ENCODE measurements at places on chromosomes 5 and 9. TPM values are rescaled to one million over a fixed set of nuclear protein-coding genes. Genes with fewer than 3 reads are reported as not detected.

SPINK4 gene
- polyA plus RNA-seq = not detected

IL9 gene
- polyA plus RNA-seq = not detected

SPATA31C1 gene
- polyA plus RNA-seq = 0.19 TPM

GOLM1 gene
- 32.2 TPM for polyA plus RNA-seq

PKD2L2 gene
- polyA plus RNA-seq = not detected

DNA sequence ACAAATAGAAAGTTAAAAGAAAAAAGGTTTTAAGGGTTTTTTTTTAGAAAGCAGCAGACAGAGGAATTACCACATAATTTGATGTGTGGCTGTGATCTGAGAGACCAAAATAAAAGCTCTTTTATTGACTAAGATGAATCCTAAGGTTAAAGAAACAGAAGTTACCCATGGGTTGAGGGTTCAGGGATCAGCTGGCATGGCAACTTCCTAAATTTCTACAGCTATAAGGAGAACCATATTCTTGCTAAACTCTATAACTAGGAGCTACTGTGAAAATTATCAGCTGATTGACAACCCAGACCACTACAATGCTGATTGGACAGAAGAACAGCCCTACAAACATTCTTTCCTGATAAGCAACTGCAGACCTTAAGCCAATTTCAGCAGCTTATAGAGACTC lies 40.2 kb downstream of the TMEM215 start:
- no peak for DNase-seq

DNA sequence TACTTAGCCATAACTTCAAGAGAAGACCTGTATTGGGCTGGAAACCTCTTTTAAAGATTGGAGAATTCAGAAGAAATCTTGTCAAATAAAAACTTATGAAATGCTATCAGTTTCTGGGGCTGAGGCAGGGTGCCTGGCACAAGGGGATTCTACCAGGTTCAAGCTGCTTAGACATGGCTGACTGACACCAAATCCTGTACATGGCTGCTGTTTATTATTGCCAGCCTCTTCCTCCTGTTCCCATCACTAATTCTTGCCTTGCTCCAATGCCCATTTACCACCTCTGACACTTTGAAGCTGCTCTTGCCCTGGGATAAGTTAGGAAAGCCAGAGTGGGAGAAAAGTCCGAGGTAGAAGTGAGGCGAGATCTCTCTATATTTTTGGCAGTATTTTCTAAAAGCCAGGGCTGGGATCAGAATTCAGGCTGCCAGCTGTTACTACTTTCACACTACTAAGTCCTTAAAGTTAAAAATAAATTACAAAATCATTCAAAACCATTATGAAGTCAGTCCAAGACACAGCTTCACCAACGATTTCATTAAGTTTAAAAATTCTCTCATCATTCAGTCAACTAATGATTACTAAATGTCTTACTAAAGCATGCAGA lies 66.3 kb upstream of the TNFAIP8 start:
- DNase-seq = no peak

- DNase-seq = no peak
Measured at GRCh38 chr5:43469671-43470391, 13.8 kb downstream of the TMEM267 start.

DNA sequence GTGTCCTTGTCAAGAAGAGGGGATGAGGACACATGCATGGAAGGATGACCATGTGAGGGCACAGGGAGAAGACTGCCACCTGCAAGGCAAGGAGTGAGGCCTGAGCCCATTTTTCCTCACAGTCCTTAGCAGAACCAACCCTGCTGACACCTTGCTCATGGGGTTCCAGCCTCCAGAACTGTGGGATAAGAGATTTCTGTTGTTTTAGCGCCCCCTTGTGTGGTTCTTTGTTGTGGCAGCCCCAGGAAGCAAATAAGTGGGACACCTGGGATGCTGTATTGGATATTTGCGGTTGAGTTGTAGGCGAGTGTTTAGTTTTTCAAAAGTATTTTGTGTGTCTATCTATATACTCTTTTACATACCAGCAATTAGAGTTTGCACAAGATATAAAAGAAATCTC lies 206.4 kb downstream of the NXNL2 start:
- no peak for DNase-seq

DNA sequence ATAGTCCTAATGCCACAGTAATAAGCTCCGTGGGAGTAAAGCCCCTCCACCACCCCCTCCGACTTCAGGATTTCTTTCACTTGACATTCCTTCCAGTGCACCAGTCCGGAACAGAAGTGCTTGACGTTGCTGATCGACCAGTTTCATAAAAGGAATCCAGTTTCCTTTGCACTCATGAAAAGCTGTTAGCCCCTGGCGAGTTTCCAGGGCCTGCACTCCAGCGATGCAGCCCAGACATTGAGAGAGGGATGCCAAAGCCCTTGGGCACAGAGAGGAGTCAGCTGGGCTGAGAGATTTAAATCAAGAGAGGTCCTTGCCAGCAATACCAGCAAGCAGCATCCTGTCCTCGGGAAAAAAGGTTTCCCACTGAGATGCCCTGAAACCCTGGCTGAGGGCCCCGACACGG lies 170.1 kb downstream of the GABBR2 start:
- no peak for DNase-seq

GRCh38 chr9:113548221-113549041 lies 84.9 kb downstream of the RGS3 start:
- no peak for DNase-seq

- no peak for DNase-seq
Measured at GRCh38 chr9:36759141-36759540, 186.4 kb downstream of the MELK start.

GRCh38 chr9:100084734-100085133 lies 14.1 kb downstream of the ERP44 start:
- DNase-seq = no peak

- no peak for DNase-seq
Measured at GRCh38 chr5:179122411-179123108, 62.4 kb downstream of the ZNF354C start.

- DNase-seq = peak; percentile 33
Measured at GRCh38 chr5:132501961-132502931, 11.7 kb upstream of the IRF1 start.

DNA sequence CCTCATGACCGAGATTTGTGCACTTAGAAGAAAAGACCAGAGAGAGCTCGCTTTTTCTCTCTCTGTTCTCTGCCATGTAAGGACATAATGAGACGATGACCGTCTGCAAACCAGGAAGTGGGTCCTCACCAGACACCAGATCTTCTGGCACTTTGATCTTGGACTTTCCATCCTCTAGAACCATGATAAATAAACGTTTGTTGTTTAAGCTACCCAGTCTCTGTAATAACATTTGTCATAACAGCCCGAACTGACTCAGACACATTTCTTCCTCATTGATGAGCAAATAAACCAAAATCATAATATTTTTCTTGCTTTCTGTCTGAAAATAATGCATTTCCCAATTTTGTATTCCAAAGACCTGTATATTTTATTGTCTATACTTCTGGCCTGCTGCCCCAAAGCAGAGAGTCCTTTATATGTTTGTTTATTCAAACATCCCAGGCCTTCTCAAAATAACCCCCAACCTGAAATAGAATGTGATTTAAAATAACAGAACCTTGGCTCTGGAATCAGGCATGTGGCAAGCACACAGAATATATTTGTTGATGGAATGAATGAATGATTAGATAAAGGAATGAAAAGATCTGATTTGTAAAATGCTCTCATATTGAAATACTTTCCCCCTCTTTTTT lies 396.5 kb downstream of the ADGRV1 start:
- no peak for DNase-seq

DNA sequence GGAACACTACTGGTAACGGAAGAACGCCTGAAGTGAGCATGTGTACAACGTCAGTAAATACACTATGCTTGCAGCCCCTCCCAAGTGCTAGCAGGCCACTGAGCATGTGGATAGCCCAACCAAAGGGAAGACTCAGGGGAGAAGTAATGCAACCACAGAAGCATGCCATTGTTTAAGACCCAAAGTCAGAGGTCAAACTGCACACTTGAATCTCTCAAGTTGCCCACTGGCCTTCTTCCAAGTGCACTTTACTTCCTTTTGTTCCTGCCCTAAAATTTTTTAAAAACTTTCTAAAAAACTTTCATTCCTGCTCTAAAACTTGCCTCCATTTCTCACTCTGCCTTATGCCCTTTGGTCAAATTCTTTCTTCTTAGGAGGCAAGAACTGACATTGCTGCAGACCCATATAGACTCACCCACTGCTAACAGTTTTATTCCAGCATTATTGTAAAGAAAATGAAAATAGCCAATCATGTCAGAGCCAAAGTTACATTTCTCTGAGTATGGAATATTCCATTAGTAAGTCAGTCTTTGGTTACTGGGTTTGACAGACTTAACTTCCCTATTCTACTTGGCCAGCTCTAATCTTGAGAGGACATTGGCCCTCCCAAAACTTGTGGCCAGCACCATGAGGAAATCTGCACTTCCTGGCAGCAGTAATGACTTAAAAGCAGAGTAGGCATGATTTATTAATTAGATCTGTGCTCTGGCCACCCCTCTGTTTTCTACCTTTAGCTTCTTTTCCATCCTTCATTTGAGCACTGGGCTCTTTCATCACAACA lies 76.9 kb downstream of the TSSK1B start:
- no peak for DNase-seq

DNA sequence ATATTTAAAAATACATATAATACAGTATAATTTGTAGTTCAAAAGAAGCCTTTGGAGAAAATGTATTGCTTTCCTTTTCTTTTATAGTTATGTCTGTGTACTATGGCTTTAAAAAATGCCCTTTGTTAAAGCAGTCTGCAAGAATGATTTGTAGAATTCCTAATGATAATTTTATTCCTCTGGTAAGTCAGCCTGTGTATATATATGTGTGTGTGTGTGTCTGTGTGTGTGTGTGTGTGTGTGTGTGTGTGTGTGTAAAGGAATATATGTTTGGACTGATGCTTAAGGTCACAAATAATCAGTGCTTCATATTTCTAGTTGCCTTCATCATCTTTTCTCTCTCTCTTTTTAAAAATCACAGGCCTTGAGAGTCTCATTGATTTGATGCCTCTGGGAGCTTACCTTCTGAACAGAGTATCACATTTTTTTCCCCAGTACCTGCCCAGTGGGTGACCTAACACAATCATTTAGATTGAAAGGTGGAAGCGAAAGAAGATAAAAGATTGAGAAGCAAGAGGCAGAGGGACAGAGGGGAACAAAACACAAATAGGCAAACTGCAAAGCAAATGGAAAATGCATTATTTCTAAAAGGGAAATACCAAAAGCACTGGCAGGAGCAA lies 709.2 kb upstream of the DMAC1 start:
- no peak for DNase-seq

DNA sequence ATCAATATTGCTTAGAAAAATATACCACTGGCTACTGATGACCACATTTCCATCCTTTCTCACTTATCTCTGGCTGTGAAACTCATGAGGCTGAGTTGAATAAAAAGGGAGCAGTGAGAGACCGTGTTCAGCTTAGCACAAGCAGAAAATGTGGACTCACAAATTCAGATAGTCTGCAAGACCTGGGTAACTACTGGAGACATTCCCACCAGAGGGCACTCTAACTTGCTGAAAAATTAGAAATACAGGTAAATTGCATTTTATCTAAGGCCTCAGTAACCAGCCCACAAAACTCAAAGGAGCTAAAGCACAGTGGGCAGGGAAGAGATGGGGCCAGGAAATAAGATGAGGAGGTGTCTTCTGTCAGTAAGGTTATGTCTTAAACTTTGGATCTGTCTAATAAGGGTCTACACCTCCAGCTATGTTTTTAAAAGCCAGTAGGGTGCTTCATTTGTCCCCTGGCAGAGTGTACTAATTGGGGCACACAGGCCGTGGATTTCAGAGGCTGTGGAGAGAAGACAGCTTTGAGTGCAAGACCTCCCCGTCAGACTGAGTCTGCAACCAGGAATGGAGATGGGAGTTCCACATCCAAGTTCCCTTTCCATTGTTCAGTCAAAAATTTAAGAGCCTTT lies 8.7 kb upstream of the NDUFB6 start:
- no peak for DNase-seq

DNA sequence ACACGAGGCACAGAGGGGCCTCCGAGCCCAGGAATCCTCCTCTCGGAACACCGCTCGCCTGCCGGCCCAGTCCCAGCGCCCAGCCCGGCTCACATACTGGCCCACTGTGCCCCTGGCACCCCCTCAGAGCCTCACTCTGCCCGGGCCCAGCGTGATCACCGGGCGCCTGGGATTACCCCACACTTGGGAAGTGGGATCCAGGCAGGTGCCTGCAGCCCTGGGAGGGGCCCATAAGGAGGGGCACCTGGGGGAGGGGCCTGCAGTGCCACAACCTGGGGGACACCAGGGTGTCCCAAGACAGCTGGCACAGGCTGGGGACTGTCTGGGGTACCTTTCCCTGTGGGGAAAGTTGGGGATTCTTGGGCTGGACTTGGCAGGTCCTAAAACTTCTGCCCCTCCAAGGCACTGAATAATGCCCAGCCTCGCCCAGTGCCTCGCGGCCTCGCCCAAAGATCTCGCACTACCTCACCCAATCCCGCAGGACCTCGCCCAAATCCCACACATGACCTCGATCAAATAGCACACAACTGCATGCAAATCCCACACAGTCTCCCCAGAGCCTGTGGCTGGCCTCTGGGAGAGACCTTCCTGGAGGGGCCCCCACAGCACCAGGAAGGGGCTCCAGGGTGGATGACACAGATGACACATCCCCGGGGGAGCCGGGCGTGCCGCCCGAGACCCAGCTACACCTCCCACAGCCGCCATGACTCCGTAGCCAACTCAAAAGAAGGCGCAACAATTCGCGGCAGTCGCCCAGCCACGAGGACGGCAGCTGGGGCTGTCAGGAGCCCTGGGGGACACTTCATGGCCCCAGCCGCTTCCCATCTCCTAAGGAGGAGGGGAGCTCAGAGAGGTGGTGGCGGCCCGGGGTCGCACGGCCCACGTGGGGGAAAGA lies 13.7 kb downstream of the NOTCH1 start:
- no peak for DNase-seq

DNA sequence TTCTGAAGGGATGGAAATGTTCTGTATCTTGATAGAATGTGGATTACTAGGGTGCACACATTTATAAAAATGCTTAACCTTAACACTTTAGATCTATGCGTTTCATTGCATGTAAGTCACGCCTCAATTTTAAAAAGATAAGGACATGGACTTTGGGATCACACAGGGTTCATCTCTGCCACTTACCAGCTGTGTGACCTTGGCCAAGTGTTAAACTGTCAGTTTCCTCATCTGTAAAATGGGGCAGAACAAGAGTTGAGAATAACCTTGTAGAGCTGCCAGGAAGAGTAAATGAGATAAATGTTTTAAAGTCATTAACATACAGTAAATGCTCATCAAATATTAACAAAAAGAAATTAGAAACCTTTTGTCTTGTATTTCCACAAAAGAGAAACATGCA lies 53.5 kb downstream of the NR6A1 start:
- DNase-seq = no peak

All from H1 (cell line).